ENCODE measurements at places on chromosomes 2 and 18.

DNA sequence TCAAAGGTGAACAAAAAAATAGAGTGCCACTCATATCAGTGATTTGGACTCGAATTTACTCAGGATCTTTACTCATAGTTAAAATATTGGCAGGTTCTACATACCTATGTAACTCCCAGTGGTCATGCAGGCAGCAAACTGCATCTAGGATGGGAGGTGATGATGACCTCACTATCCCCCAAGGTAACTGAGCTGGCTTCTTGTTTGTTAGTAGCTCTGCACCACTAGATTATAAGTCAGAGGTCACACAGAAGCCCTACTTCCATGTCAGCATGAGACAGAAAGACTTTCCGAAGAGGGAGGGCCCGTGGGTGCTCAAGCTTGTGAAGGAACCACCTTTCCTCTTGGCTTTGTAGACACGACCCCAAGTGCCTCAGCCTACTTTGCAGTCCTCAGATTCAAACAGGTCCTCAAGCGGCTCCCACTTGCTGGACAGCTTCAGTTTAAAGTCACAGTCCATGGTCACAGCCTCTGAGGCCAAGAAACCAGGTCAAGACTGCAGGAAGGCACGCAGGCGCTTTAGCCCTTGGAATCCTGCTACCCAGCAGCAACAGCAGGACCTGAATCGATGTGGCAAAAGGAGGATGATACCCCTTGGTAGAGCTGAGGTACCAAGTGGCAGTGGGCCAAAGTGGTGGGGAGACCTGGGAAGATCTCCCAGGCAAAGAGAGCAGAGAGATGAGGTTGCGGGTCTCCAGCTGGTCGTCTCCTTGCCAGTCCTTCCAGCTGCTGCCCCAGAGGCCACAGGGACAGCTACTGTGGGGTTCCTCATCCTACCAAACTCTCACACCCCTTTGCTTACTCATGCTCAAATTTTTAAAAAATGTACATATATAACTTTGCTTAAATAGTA is 4.3 kb downstream of the NTSR2 start:
- DNase-seq, result no peak

DNA sequence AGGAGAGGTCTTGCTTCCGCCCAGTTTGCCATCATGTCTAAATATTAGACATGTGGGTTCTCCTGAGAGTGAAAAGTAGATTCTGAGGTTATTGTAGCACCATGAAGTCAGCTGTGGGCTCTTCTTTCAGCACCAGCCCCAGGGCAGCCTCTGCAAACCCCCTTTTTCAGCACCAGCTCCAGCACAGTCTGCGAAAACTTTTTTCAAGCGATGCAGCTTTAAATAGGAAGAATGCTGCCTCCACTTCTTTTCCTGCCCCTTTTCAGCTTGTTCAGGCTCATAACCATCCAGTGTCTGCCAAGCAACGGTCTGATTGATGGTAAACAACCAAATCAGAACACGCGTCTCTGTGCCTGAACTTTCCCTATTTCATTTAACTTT is at the start of gene COL5A2:
Gene COL5A2 (minus strand): TSS at position 192 of the 381 bp plus-strand sequence. CDS start 157 bp downstream, at position 35.
- no peak for DNase-seq

- no peak for DNase-seq
Measured at GRCh38 chr2:85655961-85656417, 12.0 kb downstream of the SFTPB start.

DNA sequence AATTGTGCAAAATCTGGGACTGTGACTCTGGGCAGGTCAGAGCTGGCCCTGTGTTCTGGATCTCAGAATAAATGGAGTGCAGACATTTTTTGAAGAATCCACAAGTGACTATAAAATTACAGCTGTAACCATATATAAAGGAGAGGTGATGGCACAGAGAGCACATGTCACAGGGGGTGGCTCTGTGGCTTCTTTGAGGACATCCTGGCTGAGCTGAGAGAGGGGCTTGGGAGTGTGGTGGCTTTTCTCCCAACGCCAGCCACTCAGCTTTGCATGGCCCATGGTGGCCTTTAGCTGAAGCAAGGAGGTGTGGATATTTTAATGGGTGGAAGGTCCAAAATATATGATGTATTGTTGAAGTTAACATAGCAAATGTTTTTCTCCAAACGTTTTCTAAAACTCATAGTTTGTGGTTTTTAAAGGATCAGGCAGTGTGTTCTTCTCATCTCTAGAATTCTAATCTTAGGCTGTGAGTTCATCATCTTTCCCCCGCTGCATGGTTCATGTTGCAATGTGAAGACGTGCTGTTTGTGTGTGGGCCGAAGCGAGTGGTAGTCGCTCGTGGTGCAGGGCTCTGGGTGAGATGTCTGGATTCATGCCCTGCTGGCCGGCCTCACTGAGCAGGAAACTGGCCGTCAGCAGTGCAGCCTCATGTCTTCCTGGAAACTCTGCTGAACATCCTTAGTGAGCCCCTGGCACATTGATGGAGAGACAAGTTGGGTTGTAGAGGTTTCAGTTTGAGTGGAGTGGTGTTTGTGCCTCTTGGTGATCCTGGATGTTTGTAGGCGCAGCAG is 109.9 kb downstream of the ZNF236 start:
- DNase-seq, result no peak

DNA sequence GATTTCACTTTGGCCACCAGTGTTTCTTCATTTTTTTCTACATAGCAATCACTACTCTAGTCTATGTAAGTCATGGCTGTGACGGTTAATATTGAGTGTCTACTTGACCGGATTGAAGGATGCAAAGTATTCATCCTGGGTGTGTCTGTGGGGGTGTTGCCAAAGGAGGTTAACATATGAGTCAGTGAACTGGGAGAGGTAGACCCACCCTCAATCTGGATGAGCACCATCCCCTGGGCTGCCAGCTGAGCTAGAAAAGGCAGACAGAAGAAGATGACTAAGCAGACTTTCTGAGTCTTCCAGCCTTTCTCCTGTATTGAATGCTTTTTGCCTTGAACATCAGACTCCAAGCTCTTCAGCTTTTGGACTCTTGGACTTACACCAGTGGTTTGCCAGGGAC is 265.0 kb upstream of the SLC8A1 start:
- no peak for DNase-seq

DNA sequence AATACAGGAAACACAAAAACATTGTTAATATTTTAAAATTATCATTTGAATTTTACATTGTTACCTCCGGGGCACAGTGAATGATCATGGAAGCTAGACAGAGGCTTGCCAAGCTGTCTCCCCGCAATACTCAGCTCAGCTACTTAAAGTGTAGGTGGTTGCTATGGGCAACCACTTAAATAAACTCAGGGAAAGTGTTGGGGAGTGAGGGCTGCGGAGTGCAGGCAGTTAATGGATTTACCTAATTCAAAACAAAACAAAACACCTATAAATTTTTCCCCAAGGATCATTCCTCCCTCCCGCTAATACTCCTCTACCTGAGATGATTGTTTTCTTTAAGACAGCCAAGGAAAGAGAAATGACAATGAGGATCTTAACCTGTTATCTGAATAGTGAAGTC is 349.5 kb downstream of the TGIF1 start:
- no peak for DNase-seq

- DNase-seq, result peak; percentile 6
Measured at GRCh38 chr2:207530160-207531031, 634 bp downstream of the CREB1 start.

GRCh38 chr2:48043746-48044145 is 137.4 kb upstream of the FBXO11 start:
- no peak for DNase-seq

GRCh38 chr2:115129536-115129935 is 687.1 kb downstream of the DPP10 start:
- no peak for DNase-seq

- no peak for DNase-seq
Measured at GRCh38 chr2:232327105-232328031, 51.2 kb upstream of the ALPP start.

DNA sequence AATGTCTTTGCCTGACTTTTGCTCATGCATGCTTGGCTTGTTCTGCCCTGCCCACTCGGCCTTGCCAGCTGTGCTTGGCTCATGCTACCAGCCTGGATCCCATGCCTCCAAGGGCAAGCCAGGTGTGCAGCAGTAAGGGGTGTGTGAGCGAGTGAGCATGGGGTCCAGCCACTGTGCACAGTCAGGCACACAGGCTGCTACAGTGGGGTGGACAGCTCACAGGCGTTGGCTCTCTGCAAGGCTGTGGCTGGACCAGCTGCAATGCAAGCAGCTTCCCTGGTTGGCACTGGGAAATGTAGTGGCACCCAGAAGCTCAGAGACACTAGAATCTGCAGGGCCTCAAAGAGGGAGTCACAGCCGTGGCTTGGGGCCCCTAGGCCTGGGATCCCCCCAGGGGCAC is 529.7 kb downstream of the DSC3 start:
- no peak for DNase-seq

DNA sequence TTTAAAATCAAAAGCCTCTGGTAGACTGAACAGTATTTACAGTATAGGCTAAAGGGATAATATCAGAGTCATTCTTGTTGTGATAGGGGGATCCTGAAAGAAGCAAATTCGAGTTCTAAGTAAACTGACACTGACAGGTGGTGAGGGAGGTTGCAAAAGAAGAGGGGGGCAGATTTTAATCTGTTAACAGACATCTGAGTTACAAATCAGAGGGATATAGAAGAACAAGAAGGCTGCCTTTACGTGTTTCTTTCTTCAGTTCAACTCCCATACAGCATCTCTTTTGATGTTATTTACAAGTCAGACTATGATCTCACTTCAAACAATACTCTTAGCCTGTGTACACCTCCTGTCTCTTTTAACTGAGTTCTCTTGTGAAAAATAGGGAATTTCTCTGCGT is 16.3 kb upstream of the ITGA4 start:
- DNase-seq, result no peak

DNA sequence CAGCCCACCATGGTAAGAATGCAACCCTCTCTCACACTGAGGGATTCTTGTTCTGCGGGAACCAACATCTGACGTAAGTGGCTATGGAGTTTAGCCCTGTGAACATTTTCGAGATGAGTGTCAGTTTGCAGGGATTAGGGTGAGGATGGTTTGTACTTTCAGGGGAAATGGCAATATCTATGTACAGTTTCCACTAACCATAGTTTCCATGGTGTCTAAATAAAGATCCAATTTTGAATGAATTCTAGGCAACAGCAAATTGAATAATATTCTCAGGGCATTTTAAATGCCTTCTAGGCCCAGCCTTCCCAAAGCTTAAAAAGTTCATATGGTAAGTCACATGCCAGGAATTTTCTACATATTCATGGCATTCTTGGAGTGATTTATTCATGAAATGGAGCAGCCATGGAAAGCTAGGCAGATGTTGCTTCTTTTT is 105.4 kb upstream of the MMADHC start:
- DNase-seq, result no peak

DNA sequence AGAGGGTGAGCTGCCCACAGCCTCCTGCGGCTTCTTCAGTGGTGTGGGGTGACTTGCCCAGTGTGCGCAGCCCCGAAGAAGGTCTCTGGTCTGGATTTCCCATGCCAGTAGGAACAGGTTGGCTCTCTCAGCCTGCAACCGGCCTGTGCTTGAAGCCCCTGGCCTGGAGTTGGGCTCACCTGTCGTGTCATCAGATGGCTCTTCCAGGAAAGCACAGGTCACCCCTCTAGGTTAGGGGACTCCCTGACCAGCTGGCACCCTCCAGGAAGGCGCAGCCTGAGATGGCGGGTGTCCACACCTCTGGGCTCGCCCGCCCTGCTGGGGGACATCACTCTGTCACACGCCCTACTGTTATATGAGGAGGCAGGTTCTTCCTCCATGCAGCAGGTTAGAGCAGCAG is 179.8 kb downstream of the SEPTIN10 start:
- DNase-seq, result no peak

- DNase-seq, result no peak
Measured at GRCh38 chr2:176187200-176187898, 1.1 kb upstream of the HOXD1 start.

GRCh38 chr18:76905821-76906220 is 83.5 kb downstream of the ZNF236 start:
- no peak for DNase-seq

DNA sequence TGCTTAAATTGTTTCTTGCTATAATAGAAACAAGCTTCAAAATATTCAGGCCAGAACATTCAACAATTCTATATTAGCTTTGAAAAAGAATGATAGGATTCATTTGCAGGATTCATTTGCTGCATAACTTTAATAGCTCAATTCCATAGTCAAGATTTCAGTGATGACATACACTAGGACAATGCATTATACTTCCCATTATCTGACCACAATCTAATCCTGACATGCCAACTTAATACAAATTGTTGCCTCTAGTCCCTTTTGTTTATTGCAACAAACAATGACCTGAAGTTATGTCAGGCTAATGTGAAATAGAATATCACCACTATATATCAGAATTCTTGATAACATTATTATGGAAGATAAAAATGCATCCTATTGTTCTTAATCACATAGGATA is 169.4 kb downstream of the DNAH7 start:
- DNase-seq, result no peak

- no peak for DNase-seq
Measured at GRCh38 chr2:110780461-110780860, 48.1 kb downstream of the ACOXL start.

DNA sequence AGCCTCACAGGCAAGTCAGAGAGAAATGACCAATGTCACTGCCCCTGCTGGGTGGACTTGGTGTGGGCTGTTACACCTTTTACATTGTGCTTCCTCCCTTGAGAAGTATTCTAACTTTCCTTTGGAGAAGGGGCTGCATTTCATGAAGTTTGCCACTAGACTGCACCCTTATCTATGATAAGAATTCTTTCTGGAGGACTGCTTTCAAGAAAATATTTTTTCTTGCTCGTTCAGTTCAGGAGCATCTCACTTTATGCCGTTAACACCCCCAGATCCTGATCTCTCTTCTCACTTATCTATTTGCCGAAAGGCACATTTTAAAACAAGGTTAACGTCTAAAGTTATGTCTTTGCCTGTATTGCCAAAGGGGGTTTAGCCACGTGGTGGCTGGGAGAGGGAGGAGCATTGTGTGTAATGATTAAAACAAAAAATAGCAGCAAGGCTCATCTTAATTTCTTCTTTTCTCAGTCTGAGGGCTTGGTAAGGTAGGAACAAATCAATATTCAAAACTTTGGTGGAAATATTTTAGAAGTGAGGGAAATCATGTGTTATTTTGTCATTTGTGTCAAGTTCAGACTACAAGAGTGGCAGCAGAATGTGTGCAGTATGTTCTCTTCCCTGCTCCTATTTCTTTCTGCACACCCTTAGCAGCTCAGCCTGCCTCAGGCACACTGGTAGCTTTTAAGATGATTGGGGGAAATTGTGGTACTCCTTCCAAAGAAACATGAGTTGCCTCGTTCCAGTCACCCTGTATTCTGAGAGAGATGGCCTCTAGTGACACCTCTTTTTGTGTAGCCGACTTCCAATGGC is 1.6 kb upstream of the IGFBP5 start:
- no peak for DNase-seq

GRCh38 chr18:40849886-40850285 is 1105.1 kb upstream of the PIK3C3 start:
- no peak for DNase-seq

- no peak for DNase-seq
Measured at GRCh38 chr2:15850534-15850933, 89.8 kb upstream of the MYCN start.

DNA sequence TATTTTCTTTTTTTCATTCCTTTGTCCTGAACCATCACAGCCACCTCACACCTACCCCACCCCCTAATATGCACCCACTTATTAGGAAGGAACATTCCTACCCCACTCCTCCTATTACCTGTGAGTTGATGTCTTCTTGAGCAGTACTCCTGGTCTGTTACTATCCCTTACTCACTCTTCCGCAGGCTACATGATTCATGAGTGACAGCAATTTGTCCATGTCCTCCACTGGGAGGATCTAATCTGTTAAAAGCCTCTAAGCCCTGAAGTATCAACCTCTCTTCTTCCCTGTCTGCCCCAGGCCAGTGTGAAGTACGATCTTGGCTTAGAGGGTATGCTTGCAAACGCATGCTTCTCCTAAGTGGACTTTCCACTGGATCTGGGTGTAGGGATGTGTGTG is 75.6 kb upstream of the RFX8 start:
- no peak for DNase-seq

All from NCI-H1092 (cell line).